Neural progenitor cell (in vitro differentiated cells): ENCODE measurements at places on chromosomes 12 and 14.
A peak's percentile ranks its signal among the peaks of the same experiment; 100 is the strongest.

GRCh38 chr14:24910408-24910986, 139.4 kb downstream of the STXBP6 start:
- no peak for DNase-seq

DNA sequence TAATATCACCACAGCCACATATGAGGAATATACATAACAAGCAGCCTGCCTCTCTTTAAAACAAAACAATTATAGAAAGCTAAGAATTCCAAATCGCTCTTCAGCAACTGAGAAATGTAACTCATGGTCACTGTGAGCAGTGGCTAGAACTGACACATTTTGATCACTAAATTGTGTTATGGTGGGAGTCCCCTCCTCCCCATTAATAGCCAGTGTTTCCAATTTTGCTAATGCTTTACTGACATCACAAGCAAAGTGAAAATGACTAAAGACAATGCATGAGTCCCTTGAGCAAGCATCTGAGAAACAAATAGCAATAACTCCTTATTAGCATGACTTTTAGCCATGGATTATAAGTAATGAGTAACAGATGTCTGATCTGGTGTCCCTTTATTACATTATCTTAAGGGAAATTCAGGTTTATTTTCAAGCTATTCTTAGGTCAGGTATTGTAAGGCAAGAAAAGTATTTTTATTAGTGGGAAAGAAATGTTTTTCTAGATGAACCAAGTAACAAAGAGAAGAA, 148.3 kb downstream of the KCNH5 start:
- DNase-seq, result no peak

GRCh38 chr12:116588390-116589028, 29.3 kb downstream of the MAP1LC3B2 start:
- no peak for DNase-seq

GRCh38 chr12:39986674-39987073, 119.2 kb downstream of the SLC2A13 start:
- DNase-seq, result no peak

- DNase-seq, result no peak
Measured at GRCh38 chr14:103927566-103927965, 690 bp upstream of the TDRD9 start.

- DNase-seq, result no peak
Measured at GRCh38 chr14:99252940-99253868, 18.8 kb downstream of the BCL11B start.

- no peak for DNase-seq
Measured at GRCh38 chr12:179131-179884, 34.6 kb downstream of the SLC6A12 start.

DNA sequence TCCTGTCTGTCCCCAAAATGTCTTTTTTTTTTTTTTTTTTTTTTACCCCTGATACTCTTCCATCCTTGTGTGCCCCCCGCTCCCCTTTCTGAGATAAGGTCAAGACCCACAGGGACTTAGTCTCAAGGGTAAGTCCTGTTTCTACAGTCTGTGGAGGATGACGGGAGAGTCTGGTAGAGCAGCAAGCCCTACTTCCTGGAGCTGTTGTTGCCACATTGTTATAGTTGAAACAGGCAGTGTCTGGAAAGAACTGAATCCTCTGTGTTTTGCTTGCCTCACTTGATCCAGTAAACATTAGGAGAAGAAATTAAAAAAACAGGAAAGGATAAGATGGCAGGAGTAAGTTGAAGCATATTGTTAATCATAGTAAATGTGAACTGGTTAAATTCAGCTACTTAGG, 45.5 kb downstream of the ZNF664 start:
- no peak for DNase-seq

- no peak for DNase-seq
Measured at GRCh38 chr12:100984796-100985195, 190.2 kb downstream of the ANO4 start.

GRCh38 chr12:89939522-89940215, 231.0 kb upstream of the ATP2B1 start:
- DNase-seq, result no peak

GRCh38 chr14:50953502-50953901, 9.2 kb upstream of the PYGL start:
- DNase-seq, result no peak

DNA sequence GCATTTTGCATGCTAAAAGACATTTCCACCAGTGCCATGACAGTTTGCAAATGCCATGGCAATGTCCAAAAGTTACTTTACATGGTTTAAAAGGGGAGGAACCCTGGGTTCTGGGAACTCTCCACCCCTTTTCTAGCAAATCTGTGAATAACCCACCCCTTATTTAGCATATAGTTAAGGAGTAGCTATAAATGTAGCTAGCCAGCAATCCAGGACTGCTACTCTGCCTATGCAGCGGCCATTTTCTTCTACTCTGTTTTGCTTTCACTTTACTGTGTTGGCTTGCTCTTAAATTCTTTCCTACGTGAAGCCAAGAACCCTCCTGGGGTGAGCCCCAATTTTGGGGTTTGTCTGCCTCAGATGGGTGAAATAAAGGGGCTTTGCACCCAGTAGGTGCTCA, 141.0 kb downstream of the PTPN11 start:
- no peak for DNase-seq

GRCh38 chr14:35696119-35696518, 113.0 kb downstream of the RALGAPA1 start:
- DNase-seq, result no peak

- peak; percentile 42 for DNase-seq
Measured at GRCh38 chr12:102990419-102990818, 32.9 kb downstream of the ASCL1 start.

GRCh38 chr14:104772707-104773504, 20.0 kb downstream of the SIVA1 start:
- no peak for DNase-seq

GRCh38 chr14:34013721-34014060, 62.8 kb upstream of the EGLN3 start:
- no peak for DNase-seq

- no peak for DNase-seq
Measured at GRCh38 chr12:291153-291723, 28.6 kb upstream of the SLC6A13 start.

DNA sequence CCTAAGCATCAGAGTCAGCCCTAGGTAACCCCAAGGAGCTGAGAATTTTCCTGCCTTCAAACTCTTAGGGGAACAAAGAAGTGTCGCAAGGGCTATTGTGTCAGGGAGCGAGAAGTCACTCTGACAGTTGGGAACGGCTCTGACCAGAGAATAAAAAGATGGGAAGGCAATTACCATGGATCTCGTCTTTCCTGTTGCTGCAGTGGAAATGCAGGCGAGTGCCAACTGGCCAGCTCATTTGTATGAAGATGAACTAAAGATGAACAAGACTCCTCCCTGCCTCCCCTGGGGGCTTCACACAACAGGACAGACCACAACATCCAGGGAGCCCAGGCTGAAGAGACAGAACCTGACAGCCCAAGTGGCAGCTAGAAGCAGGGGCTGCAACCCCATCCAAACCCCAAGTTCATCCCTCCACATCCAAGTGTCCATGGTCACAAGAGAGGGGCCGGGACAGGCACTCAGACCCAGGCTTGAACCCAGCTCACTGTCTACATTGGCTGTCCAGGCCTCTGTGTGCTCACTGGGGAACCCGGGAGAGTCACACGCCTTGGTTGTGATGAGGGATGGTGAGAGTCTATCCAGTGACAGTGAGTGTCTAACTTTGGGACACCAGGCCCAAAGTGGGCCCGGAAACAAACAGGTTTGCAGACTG, 322.4 kb downstream of the BCL11B start:
- DNase-seq, result peak; percentile 44

DNA sequence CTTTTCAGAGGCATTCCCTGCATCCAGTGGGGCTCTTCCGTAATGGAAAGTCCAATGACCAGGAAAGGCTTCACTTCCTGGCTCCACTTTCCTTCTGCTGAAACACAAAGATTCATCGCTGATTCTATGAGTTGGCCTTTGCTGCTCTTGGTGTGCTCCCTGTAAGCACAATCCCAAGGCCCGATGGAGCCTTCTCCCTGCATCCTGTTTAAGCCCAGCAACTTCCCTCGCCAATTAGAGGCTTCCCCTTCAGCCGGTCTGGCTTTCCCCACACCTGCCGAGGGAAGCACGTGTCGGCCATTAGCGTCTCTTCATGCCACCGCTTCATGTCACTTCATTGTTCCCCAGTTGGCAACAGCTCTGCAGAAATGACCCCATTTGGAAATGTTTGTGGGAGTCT, 693.9 kb downstream of the MED13L start:
- DNase-seq, result no peak

GRCh38 chr14:65966188-65966587, 520.0 kb upstream of the CCDC196 start:
- no peak for DNase-seq

DNA sequence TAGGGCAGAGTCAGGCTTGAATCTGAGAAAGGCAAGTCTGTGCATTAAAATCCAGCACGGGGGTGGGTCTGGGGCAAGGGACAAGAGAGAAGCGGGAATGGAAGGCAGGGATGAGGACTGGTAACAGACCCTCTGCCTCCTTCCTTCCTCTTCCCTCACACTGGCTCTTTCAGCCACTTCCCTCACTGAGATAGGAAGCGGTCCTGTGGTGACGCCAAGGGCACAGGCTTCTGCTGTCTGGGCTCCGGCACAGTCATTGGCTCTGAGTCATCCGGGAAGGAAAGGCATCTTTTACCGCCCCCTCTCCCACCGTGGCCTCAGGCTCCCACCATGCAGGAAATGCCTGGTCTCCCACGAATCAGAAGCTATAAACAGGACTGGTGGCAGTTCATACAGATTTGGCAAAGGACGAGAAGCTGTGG, 70.2 kb downstream of the ETV6 start:
- DNase-seq, result no peak

GRCh38 chr12:3644104-3644503, 108.8 kb downstream of the CRACR2A start:
- no peak for DNase-seq

- no peak for DNase-seq
Measured at GRCh38 chr12:121807642-121808347, 4.0 kb downstream of the SETD1B start.

DNA sequence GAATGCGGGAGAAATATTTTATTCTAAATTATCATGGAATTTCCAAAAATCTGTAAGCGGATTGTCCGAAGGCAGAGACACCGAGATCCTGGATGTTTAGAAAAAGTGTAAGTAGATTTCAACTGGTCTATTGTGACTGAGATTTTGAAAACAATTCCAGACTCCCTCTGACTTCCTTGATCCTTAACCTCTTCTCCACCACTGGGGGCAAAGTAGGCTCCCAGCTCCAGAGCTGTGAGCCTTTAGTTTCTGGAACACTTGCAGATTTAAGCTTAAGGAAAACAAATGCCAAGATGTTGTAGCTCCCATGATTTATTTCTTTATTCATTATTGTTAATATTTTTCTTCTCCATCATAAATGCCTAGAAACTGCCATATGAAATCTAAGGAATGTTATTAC, 1320.5 kb upstream of the SEL1L start:
- peak; percentile 62 for DNase-seq

- peak; percentile 62 for DNase-seq
Measured at GRCh38 chr12:120971299-120972180, 6.8 kb upstream of the HNF1A start.

- DNase-seq, result no peak
Measured at GRCh38 chr12:25695574-25695973, 142.5 kb upstream of the LMNTD1 start.

GRCh38 chr12:52172956-52173355, 18.9 kb downstream of the KRT80 start:
- no peak for DNase-seq

DNA sequence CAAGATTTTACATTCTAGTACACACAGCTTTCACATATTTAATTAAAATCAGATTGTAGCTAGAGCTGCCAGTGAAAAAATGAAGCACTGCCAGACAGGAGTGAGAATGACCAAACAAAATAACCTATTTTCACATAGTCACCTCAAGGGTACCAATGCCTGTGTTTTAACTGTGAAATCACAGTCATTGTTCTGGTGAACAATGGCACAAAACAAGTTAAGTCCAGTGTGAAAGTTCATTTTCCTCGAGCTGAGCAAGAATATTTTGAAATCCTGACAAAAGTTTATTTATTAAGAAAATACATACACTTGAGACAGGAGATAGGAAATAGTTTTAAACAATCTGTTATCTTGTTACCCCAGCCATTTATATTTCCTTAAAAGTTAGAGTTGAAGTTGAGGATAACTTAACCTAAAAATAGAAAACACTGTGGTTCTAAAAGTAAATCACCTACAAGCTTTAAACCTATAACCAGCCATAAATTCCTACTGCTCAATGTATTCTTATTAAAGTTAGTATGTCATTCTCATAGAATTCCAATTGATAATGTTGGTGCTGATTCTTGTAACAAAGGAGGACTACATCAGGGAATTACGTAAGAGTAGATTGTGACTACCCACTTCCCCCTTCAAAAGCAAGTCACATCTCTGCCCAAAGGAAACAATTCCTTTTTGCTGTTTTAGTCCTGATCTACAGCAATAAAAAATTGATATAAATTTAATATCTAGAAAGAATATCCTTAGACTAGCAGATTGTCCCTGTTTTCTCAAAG, 15.9 kb downstream of the DENND5B start:
- DNase-seq, result peak; percentile 23

DNA sequence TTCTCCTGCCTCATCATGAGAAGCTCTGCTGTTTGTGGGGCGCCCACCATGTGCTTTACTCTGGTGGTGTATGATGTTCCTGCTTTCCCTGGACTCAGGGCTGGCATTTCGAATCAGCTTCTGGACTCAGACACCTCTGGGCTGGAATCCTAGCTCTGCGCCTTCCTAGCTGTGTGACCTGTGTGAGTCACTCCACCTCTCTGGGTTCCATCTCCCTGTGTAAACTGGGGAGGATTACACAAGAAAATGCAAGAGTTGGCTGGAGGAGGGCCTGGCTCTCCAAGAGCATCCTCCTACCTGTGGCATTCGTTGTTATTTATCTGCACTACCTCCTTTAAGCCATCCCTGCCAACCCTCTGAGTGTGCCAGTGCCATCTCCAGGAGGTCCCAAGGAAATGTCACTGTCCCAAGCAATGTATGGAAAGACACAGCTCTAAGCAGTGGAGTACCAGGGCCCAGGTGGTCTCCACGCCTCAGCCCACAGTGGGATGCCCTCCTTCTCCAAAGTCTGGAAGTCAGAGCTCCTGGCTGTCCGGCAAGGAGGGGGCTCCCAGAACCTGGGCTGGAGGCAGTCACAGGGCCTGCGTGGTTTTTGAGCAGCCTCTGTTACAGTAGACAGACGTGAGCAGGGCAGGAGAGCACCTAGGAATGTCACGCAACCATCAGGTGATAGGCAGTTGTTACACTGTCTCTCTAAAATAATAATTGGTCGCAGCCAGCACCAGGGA, 7.3 kb upstream of the TNFAIP2 start:
- no peak for DNase-seq

DNA sequence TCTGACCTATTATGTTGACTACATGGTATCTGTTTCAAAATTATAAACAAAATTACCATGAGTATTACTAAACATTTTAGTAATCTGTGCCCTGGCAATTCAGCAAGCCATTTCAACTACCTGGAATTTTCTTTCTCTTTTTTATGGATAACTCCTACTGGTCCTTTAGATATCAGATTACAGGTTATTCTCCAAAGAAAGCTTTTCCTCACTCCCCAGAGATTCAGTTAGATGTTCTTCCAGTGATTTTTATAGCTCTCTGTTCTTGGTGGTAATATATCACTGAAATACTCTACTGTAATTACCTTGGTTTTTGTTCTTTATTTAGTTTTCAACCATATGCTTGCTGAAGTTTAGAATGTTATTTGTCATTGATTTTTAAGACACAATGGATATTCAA, 930.2 kb upstream of the FOXG1 start:
- no peak for DNase-seq

GRCh38 chr14:71472356-71473340, 459.6 kb upstream of the RGS6 start:
- DNase-seq, result no peak

- peak; percentile 80 for DNase-seq
Measured at GRCh38 chr14:100304825-100305323, 1.4 kb downstream of the SLC25A29 start.

- DNase-seq, result no peak
Measured at GRCh38 chr12:86091681-86092080, 164.5 kb downstream of the MGAT4C start.
